Mesothelial cell of epicardium (in vitro differentiated cells): ENCODE measurements at places on chromosomes 5 and 9. TPM values are rescaled to one million over a fixed set of nuclear protein-coding genes. Genes with fewer than 3 reads are reported as not detected.

- DNase-seq, result no peak
- H3K27me3 ChIP-seq, result no peaks in the 10 kb centered on the region
- peaks cover 15% of the 10 kb centered on the region for H3K4me1 ChIP-seq
- H3K27ac ChIP-seq, result no peak overlapping the region
- peaks cover 12% of the 10 kb centered on the region for H3K36me3 ChIP-seq
Observed at GRCh38 chr5:146112476-146112875, 7.1 kb upstream of the PLAC8L1 start.

DNA sequence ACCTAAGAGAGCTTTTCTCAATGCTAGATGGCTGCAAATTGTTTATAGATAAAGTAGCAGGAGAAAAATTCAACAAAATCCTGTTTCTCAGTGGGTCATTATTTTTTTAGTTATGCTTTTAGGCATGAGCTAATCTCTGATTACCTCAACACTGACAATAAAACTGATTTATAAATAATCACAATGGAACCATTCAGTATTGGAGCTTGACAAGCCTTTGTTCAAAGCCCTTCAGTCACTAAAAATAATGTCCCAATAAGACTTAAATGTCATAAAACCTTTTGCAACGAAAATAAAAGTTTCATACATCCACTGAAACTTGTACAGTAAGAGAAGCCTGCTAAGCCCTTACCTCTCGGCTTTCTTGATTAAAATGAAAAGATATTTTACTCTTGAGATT lies 27.2 kb downstream of the PTPDC1 start:
- no peak for DNase-seq
- no peaks in the 10 kb centered on the region for H3K27me3 ChIP-seq
- H3K4me1 ChIP-seq, result peaks cover 21% of the 10 kb centered on the region
- H3K36me3 ChIP-seq, result peaks cover 3% of the 10 kb centered on the region
- peak overlapping the region; percentile 25 for H3K27ac ChIP-seq

DNA sequence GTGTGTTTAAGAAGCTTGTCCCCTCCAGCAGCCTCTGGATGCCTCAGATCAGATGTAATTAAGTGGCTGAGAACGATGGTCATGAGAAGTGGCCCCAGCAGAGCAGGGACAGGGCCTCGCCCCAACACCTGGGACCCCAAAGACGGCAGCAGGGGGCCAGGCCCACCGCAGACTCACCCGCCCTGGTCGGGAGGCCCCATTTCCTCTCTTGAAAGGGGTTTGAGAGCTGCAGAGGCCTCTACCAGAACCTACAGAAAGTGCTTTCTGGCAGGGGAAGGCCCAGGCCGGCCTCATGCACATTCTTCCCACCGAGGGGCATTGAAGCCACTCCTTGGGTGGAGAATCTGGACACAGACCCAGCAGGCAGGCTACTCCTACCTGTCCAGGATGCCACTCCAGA lies 85.2 kb upstream of the FCN2 start:
- H3K27ac ChIP-seq, result no peak overlapping the region
- H3K4me3 ChIP-seq, result no peak overlapping the region
- H3K36me3 ChIP-seq, result peaks cover 20% of the 10 kb centered on the region
- no peak for DNase-seq
- no peaks in the 10 kb centered on the region for H3K27me3 ChIP-seq
- H3K4me1 ChIP-seq, result peaks cover 12% of the 10 kb centered on the region

GRCh38 chr5:59893429-59894227 lies at the start of gene PDE4D:
Gene PDE4D (minus strand): TSS chr5:59893726.
- H3K36me3 ChIP-seq, result no peaks in the 10 kb centered on the region
- no peak within 1 kb of the TSS for H3K27ac ChIP-seq
- H3K4me3 ChIP-seq, result peak within 1 kb of the TSS; percentile 70

- H3K4me3 ChIP-seq, result peak overlapping the region; percentile 75
- no peak overlapping the region for H3K27ac ChIP-seq
- DNase-seq, result peak; percentile 68
- H3K4me1 ChIP-seq, result peaks cover 15% of the 10 kb centered on the region
- peaks cover 33% of the 10 kb centered on the region for H3K27me3 ChIP-seq
Observed at GRCh38 chr5:5141625-5142525, 1.7 kb downstream of the ADAMTS16 start.

GRCh38 chr5:131081913-131082488 lies 83.1 kb downstream of the HINT1 start:
- H3K27ac ChIP-seq, result no peak overlapping the region
- no peaks in the 10 kb centered on the region for H3K27me3 ChIP-seq
- H3K36me3 ChIP-seq, result peaks cover 4% of the 10 kb centered on the region
- no peak for DNase-seq

DNA sequence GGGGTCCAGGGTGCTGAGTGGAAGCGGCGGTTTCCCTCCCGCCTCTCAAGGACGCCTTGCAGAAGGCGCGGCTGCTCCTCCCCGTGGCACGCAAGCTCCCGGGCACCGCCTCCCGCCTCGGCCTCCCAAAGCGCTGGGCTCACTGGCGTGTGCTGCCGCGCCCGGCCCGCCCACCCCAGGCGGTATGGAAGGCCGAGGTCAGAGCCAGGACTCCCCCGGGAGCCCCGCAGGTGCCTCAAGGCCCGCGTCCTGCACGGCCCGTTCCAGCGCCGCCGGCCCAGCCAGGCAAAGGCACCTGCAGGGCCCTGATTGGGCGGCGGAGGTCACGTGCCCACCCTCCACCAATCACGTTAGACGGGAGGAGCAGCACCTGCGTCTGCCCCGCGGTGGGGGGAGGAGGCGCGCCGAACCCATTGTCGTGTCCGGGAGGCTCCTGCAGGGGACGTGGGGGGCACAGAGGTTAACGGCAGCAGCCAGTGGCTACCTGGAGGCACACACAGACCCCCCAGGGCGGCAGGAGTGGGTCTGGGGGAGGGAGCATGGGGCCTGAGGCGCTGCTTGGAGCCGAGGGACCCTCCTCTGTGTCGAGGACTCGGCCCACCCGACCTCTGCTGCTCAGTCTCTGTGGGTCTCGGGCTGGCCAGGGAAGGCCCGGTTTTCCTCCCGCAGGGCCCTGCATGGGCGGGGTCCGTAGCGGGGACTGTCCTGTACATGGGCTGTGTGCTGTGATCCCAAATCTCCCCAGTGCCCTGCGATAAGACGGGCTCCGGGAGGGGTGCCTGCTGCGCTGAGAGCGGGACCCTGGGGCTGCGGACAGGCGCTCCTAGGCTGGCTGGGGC lies 2.0 kb upstream of the LCN12 start:
- peak; percentile 97 for DNase-seq
- no peaks in the 10 kb centered on the region for H3K36me3 ChIP-seq
- H3K27me3 ChIP-seq, result no peaks in the 10 kb centered on the region
- H3K4me1 ChIP-seq, result peaks cover 7% of the 10 kb centered on the region

Gene ANKRD18B
- total RNA-seq, result 0.82 to 3.2 TPM (median 1.6 TPM) in 3 replicates

GRCh38 chr9:77864211-77864889 lies 167.3 kb downstream of the GNAQ start:
- DNase-seq, result no peak
- no peaks in the 10 kb centered on the region for H3K27me3 ChIP-seq
- H3K36me3 ChIP-seq, result peaks cover 45% of the 10 kb centered on the region
- H3K4me1 ChIP-seq, result no peaks in the 10 kb centered on the region

GRCh38 chr5:151097061-151097460 lies 16.2 kb upstream of the TNIP1 start:
- no peaks in the 10 kb centered on the region for H3K27me3 ChIP-seq
- DNase-seq, result no peak
- no peak overlapping the region for H3K4me3 ChIP-seq
- peaks cover 26% of the 10 kb centered on the region for H3K4me1 ChIP-seq
- peaks cover 3% of the 10 kb centered on the region for H3K36me3 ChIP-seq

- peak; percentile 11 for DNase-seq
- no peak overlapping the region for H3K27ac ChIP-seq
- H3K4me1 ChIP-seq, result peaks cover 1% of the 10 kb centered on the region
- H3K4me3 ChIP-seq, result no peak overlapping the region
Observed at GRCh38 chr5:135615581-135616260, 36.9 kb upstream of the CXCL14 start.

Gene GNA14
- 0.11 to 0.22 TPM (median 0.20 TPM) in 3 replicates for total RNA-seq

- no peaks in the 10 kb centered on the region for H3K27me3 ChIP-seq
- H3K27ac ChIP-seq, result no peak overlapping the region
- no peak overlapping the region for H3K4me3 ChIP-seq
- peaks cover 21% of the 10 kb centered on the region for H3K4me1 ChIP-seq
- peaks cover 6% of the 10 kb centered on the region for H3K36me3 ChIP-seq
- no peak for DNase-seq
Observed at GRCh38 chr9:3359048-3359692, 166.6 kb downstream of the RFX3 start.

DNA sequence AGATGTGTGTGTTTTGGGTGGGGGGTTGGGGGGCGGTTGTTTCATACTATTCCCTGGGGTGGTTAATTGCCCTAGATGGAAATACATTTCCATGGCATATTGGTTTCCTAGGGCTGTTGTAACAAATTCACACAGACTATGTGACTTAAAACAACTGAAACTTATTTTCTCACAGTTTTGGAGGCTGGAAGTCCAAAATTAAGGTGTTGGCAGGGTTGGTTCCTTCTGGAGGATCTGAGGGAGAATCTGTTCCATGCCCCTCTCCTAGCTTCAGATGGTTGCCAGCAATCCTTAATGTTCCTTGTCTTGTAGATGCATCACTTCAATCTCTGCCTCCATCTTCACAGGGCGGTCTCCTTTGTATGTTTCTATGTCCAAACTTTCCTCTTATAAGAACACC lies 353.7 kb upstream of the ACTBL2 start:
- H3K4me3 ChIP-seq, result no peak overlapping the region
- H3K27me3 ChIP-seq, result no peaks in the 10 kb centered on the region
- H3K36me3 ChIP-seq, result no peaks in the 10 kb centered on the region
